Fibroblast of skin of right quadriceps (primary cell): ENCODE measurements at places on chromosomes 11 and 22.

DNA sequence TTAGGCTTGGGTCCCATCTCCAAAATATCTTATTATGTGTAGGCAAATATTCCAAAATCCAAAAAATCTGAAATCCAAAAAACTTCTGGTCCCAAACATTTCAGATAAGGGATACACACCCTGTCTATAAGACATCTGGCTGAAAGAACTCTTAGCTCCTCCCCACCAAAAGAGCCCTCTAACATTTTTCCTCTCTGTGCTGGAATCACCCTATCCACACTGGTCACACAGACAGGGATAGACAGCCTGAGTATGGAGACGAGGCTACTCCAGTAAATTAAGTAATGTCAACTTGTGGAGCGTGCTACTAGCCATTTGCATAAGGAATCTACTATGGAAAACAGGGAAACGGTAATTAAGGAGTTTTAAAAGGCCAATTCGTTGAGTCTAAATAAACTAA lies 24.9 kb downstream of the ATP6V1E1 start:
- DNase-seq: no peak

GRCh38 chr11:101721270-101721669 lies 137.5 kb upstream of the TRPC6 start:
- no peak for DNase-seq

- DNase-seq: no peak
Observed at GRCh38 chr11:62925745-62926679, 4.8 kb upstream of the CHRM1 start.

GRCh38 chr11:19409307-19409706 lies 168.6 kb upstream of the E2F8 start:
- DNase-seq: no peak

DNA sequence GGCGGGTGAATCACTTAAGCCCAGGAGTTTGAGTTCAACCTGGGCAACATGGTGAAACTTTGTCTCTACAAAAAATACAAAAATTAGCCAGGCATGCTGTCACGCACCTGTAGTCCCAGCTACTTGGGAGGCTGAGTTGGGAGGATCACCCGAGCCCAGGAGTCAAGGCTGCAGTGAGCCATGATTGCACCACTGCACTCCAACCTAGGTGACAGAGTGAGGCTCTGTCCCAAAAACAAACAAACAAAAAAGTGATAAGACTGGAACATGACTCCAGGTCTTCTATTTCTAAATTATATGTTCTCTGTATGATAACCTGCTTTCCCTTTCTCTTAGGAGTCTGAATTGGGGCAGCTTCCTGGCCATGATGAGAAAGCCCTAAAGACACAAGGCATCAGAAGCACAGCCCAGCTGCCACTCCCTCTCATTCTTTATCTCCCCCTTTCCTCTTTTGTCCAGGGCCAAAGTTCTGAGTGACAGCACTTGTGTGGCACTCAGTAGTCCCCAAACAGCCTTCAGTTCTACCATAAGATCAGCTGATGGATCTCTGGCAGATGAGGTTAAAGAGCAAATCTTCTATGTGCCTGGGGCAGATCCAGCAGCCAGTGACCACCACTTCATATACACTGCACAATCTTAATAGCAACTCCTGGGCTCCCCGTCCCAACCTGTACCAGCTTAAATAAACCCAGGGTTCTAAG lies 136.0 kb downstream of the C11orf58 start:
- no peak for DNase-seq

- no peak for DNase-seq
Observed at GRCh38 chr11:102479733-102480132, 27.2 kb upstream of the TMEM123 start.

DNA sequence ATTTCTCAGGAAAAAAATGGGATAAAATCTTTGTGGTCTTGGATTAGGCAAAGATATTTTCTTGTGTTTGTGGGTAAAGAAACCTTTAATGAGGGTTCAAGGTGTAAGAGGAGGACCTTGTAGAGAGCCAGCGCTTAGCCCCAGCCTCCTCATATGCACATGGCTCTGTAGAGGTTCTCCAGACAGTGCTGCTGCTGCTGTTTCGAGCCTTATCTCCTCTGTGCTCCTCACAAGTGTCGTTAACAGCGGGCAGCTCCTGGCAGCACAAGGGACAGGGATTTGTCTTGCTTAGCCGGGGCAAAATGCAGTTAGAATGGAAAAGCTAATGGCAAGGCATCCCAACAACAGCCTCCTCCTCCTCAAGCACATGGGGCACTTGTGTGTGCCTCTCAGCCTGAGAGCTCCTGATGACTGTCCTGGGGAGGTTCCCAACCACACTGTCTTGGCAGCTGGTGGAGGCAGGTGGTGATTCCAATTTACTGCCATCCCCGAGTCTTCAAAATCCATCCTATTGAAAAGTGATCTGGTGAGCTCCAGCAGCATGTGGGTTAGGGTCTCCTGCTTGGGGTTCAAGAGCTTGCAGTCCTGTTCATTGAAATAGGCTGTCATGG lies 7.6 kb upstream of the MSANTD2 start:
- DNase-seq: no peak

DNA sequence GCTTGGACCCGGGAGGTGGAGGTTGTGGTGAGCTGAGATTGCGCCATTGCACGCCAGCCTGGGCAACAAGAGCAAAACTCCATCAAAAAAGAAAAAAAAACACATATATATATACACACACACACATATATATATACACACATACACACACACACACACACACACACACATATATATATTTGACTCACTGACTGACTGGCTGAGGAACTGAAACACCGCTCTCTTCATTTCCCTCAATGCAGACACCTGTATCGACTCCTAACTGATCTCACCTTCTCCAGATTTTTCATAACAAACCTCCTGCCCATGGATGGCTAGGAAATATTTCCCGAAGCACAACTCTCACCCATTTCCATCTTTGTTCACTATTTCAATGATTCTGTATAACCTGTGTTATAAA lies 140.7 kb upstream of the ANO3 start:
- DNase-seq: no peak

- no peak for DNase-seq
Observed at GRCh38 chr11:78540256-78540655, 34.4 kb downstream of the NARS2 start.

DNA sequence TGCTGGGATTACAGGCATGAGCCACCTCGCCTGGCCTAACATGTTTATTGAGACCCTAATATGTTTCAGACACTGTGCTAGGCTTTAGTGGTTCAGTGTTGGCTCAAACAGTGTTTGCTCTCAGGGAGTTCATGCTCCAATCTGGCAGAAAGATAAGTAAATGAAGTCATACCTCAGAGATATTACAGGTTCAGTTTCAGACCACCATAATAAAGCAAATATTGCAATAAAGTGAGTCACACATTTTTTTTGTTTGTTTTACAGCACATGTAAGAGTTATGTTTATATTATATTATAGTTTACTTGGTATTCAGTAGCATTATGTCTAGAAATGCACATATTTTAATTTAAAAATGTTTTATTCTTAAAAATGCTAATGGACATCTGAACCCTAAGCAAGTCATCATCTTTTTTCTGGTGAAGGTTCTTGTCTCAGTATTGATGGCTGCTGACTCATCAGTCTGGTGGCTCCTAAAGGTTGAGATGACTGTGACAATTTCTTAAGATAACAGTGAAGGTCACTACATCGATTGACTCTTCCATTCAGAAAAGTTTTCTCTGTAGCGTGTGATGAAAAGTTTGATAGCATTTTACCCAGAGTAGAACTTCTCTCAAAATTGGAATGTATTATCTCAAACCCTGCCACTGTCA lies 243.0 kb upstream of the ANO5 start:
- DNase-seq: no peak

DNA sequence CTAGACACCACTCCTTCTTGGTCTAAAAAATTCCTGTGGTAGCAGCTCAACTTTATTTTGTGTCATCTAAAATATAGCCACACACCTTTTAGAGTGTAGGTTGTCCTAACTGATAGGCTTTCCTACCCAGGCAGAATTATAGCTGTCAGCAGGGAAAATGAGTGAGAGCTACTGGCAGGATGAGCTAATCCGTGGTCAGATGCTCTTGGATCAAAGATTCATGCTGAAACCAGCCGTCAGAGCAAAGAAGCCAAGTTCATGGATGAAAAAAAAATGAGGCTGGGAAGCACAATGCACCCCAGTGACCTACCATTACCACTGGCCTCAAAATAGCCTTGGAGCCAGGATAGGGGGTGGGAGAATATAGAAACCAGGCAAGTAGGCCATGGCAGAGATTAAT lies 113.1 kb upstream of the BLID start:
- peak; percentile 98 for DNase-seq

- DNase-seq: no peak
Observed at GRCh38 chr11:3055891-3056290, 1.3 kb downstream of the CARS1 start.

DNA sequence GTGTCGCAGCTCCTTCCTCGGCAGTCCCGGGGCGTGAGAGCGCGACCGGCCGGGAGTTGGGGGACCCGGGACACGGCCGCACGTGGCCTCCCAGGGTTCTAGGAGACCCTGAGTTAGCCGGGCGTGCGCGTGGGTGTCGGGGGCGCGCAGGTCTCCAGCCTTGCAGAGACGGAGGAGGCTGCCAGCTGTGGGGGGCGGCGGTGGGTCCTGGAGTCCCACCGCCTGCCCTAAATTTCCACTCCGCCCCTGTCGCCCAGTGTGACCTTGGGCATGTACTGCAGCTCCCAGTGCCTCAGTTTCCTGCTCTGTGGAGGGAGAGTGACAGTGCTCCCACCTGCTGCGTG lies 18.8 kb downstream of the RRP7A start:
- DNase-seq: no peak
